ENCODE measurements at places on chromosomes 3 and 15.

- DNase-seq, result no peak
Measured at GRCh38 chr3:168574455-168575158, 478.9 kb upstream of the GOLIM4 start.

DNA sequence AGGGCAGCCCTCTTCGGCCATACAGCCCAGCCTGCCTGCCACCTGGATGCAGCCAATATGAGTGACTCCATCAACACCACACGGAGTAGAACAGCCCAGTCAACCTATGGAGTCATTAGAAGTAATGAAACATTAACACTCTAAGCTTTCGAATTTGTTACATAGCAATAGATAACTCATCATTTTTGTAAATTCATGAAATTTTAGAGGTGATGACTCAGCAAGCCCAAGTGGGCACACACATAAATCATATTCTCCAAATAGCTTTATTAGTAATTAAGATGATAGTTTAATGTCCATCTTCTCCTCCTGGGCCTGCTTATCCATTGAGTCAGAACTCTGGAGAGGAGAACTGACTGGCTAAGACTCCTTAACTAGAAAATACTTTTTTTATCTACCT, 335.0 kb upstream of the KCNH8 start:
- no peak for DNase-seq

GRCh38 chr15:64950888-64951287, 38.8 kb downstream of the SPG21 start:
- DNase-seq, result no peak

DNA sequence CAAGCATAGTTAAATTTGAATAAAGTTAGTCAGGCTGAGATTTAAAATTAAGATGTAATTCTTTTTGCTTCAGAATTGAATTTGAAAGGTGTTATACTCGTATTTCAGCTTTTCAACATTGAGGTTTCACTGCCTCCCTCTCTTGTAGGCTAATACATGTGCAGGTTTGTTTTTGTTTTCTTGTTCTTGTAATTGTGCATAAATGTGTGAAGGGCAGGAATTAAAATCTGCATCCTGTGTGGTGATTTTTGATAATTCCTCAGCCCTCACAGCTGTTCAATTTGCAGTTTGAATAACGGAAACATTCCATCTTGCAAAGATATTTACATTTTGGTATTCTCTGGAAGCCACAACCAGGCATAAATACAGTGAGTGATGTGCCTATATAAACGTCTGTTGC, 24.9 kb upstream of the PLSCR1 start:
- no peak for DNase-seq

- DNase-seq, result no peak
Measured at GRCh38 chr15:88705769-88706165, 67.0 kb downstream of the ISG20 start.

DNA sequence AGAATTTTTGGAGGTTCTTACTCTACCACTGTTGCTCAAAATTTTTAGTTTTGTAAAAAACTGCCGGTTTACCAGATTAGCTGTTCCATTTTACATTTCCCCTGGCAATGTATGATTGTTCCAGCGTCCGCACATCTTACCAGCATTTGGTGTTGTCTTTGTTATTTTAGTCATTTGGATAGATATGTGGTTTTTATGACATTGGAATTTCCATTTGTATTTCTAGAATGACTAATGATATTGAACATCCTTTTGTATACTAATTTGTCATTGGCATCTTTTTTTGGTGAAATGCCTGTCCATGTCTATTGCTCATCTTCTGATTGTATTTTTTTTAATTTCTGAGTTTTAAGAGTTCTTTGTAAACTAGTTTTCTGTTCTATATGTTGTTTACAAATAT, 28.5 kb downstream of the LRRC28 start:
- DNase-seq, result no peak

DNA sequence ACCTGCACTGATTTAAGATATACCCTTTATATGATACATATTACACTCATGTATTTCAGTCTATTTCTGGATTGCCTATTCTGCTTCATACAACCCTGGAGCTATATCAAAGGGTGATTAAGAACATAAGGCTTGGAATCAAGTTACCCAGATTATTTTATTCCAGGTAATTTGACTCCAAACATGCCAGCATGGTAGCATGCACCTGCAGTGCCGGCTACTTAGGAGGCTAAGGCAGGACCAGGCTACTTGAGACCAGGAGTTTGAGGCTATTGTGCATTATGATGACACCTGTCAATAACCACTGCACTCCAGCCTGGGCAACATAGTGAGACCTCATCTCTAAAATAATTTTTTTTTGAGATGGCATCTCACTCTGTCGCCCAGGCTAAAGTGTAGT, 50.4 kb upstream of the NEO1 start:
- DNase-seq, result no peak

GRCh38 chr3:38454884-38455638, 1.4 kb downstream of the ACVR2B start:
- no peak for DNase-seq
